ENCODE measurements at places on chromosomes 4 and X. TPM values are rescaled to one million over a fixed set of nuclear protein-coding genes. Genes with fewer than 3 reads are reported as not detected.

The MTHFD2L gene
- total RNA-seq = 22.1 TPM

- DNase-seq = no peak
Measured at GRCh38 chrX:9770319-9770718, 4.7 kb upstream of the GPR143 start.

DNA sequence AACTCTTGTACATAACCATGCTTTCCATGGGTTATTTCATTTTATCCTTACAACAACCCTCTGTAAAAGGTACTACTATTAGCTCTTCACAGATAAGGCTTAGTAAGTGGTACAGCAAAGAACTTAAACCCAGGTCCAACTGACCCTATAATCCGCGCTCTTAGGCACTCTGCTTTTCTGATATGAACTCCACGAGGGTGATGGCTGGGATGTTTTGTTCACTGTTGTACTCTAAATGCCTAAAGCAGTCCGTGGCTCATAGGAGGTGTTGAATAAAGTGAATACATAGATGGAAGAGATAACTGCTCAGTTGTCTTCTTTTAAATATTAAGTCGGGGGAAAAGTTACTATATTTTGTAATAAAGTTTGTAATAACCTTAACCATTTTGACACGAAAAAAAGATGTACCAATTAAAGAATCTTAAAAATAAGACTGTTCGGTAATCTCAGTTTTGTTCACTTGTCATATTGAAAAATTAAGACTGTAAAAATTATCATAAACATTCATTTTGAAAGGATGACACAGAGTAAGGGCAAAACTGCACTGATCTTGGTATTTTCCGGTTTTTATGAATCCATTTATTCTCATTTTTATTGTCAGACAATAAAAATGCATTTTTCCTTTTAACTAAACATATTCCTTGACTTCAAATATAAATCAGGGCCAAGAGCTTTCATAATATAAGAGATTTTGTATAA, 166.5 kb downstream of the FBXW7 start:
- no peak for DNase-seq

- DNase-seq = no peak
Measured at GRCh38 chrX:40011322-40012038, 86.3 kb downstream of the BCOR start.

GRCh38 chr4:168836490-168836889, 173.6 kb downstream of the CBR4 start:
- DNase-seq = no peak

GRCh38 chrX:120614816-120615215, 10.9 kb downstream of the MCTS1 start:
- DNase-seq = no peak

DNA sequence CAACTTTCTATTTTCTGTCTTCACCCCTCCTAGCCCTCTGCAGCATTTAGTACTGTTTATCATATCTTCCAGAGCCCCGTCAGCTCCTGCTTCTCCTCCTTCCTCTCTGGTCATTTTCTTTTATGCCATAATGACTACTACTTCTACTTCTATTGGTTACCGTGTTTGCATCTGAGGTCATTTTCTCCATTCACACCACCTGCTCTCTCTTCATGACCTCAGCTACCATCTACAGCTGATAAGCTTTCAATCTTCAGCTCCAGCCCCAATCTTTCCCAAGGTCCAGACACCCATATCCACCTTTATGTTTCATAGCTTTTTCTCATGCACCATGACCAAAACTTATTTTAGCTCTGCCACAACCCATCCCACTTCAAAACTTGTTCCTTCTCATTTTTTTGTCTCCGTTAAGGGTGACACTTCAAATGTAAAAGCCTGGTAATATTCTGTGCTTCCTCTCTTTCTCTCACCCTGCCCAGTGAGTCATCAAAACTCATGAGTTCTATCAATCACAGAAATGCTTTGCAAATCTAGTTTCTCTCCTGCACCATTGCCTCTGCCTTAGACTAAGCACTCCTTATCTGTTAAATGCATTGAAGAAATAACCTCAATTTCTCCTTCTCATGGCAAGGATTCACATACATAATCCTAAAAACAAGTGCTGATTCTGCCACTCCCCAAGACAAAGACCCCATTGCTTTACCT, 71.3 kb upstream of the IQCM start:
- DNase-seq = no peak

All from neural progenitor cell (in vitro differentiated cells).